Stimulated activated CD4-positive, alpha-beta T cell treated with anti-CD3 and anti-CD28 coated beads, TNF-alpha, amount 100 ng/mL, for 1 hour (primary cell): ENCODE measurements at places on chromosomes 11 and 22.

DNA sequence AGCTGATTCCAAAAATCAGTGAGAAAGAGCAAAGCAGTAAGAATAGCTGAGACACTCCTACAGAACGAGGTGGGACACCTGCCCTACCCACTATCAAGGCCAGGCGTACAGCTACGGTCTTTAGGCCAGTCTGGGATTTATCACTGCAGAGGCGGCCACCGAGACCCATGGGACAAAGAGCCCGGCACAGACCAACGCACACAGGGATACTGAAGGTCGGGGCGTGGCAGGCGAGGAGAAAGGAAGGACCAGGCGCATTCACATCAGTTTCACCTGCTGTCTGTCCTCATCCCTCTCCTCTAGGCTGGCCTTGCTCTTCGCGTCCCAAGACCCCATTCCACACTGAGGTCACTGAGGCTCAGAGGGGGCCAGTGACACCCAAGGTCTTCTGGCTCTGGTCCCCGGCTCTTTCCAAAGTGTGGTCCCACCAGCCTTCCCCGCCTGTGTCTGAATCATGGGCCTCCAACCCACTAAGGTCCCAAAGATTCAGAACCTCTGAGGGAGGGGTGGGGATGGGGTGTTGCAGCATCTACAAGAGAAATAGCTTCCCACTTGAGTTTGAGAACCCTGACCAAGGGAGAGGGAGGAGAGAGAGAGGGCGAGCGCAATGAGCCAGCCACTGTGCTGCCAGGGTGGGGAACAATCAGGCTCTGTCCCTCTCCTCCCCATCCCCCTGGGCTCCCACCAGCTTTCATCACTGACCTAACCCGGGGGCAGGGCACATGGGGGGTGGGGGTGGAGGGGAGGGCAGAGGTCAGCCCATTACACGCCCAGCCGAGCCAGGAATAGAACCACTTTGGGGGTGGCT, 7.2 kb upstream of the PICK1 start:
- no peak for DNase-seq

DNA sequence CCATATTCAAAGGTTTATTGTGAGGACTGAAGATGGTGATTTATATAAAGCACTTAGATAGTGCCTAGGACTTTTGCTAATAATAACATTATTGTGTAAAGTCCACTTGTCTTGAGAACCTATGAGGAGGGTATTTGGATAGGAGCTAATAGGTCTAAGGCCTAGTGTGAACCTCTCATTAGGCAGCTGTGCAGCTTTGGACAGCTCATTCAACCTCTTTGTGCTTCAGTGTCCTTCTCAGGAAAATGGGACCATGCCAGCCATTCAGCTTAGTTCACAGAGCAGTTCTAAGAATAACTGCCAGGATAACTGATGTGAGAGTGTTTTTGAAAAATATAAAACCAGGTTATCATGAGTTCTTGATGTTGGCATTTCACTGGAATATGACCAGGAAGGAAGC, 56.2 kb downstream of the NAV2 start:
- DNase-seq = no peak

- no peak for DNase-seq
These were observed 23.1 kb upstream of the CDC42EP2 start for GRCh38 chr11:65291613-65292012.

GRCh38 chr11:44777209-44778194, 50.7 kb downstream of the TSPAN18 start:
- DNase-seq = no peak

DNA sequence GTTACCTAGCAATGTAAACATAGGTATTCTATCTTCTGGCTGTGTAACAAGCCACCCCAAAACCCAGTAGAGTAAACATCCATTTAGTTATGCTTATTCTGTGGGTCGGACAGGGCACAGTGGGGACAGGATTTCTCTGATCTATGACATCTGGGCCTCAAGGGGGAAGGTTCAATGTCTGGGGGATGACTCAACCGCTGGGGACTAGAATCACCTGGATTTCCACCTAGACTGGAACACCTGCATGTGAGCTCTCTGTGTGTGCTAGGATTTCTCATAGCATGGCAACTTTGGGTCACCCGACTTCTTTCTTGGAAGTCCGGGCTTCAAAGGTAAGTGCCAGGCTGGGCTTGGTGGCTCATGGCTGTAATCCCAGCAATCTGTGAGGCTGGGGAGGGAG, 36.5 kb upstream of the MICAL2 start:
- DNase-seq = no peak

- no peak for DNase-seq
These were observed 1.4 kb downstream of the SREBF2 start for GRCh38 chr22:41834005-41834944.

DNA sequence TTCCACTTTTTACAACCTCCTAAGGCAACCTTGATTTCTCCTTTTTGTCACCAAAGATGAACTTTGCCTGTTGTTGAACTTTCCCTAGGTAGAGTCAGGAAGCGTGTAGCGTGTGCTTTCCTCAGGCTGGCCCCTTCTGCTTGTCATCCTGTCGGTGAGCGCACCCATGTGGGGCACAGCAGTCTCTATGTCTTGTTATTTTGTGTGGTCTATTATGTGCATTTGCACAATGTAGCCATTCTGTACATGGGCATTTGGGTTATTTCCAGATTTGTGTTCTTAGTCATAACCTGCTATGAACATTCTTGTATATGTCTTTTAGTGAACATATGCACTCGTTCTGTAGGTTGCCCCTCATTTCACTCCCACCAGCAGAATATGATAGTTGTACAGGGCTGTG, 34.9 kb downstream of the CABIN1 start:
- DNase-seq = no peak

- DNase-seq = no peak
These were observed 370.5 kb downstream of the BRD1 start for GRCh38 chr22:49457146-49457545.

DNA sequence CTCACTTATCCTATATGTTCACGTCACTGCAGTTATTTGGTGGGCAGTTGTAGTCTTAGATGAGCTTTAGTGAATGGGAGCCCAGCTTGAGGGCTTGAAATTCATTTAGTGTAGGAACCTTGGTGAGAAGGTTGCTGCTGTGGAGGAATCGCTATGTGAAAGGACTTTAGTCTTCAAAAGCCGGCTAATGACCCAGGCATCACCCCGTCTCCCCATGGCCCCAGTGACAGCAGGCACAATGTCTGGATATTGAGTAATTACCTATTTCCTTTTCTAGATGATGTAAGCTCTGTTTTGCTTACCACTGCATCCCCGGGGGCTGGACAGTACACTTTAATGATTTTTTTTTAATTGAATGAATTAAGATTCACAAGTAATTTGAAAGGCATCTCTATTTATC, 283.2 kb downstream of the ST3GAL4 start:
- no peak for DNase-seq

DNA sequence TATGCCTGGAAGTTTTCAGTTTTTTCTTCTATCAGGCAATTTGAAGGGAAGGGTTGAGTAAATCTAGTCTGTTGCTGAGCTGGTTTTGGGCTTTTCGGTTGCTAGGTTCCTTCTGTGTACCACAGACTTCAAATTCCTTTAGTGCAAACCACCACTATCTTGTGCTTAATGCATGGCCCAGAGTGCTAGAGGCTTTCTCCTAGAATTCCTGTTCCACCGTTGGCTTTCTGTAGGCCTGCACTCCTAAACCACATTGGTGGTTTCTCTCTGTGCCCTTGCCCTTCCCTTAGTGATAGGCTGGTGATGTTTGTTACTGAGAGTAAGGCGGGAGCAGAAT, 47.1 kb upstream of the CTSC start:
- DNase-seq = no peak

DNA sequence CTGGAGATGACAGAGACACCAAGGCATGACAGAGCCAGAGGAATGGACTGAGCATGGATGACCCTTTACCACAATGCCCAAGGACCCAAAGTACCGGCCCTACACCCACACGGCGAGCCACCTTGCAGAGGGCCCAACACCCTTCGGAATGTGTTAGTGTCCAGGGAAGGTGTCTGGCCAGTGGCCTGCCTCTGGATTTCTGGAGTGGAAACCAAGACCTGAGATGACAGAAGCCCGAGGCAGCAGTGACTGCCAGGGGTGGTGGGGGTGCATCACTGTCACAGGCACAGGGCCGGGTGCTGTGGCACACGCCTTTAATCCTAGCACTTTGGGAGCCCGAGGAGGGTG, 28.7 kb downstream of the PDGFB start:
- no peak for DNase-seq

DNA sequence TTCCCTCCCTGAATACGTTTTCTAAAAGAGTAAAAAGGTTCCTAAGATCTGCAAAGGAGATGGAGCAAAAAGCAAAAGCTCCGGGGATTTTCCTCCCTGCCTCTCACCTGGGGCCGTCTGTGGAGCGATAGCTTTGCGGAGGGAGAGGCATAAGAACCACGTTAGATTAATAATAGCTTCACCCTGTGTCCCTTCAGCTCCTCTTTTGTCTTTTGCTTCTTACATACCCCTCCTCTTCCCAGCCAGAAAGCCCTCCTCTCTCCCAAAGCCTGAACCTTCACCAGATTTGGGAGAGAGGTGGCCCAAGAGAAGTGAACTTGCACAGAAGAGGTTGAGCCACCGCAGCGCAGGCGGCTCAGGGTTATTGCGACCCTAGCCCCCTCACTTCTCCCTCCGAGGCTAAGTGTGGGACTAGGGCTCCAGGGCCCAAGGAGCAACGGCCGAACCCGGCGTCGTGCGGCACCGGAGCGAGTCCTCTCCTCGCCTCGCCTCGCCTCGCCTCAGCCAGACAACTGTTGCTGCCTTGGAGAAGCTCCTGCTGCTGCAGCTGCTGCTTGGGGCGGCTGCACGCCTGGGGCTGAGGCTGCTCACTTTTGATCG, 97.6 kb upstream of the HSD17B12 start:
- no peak for DNase-seq

GRCh38 chr11:95916049-95916448, 7.9 kb downstream of the MTMR2 start:
- DNase-seq = no peak

DNA sequence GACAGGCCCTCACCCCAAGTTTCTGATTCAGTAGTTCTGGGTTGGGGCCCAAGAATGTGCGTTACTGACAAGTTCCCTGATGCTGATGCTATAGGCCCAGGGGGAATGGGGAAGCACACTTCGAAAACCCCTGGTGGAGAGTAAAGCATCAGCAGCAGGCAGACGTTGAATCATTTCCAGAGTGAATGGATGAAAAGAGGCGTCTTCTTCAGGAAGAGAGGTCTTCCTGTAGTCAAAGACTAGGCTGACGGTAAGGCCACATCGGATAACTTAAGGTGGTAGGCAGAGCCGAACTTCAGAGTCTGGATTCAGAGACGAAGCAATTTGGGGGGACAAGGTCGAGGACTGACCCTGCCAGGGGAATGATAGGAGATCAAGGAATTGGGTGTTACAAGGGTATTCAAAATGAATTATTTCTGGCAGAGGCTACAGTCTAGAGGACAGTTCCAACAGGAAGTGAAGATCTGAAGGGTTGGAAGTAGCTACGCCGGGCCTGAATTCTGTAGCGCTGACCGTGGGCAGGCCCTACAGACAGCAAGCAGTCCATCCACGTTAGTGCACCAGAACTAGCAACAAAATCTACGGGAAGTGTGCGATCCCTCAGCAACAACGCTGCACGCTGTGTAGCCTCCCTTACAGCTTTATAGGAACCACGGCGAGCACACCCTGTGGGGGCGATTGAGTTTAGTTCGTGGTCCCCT, 862 bp upstream of the CENATAC start:
- no peak for DNase-seq

DNA sequence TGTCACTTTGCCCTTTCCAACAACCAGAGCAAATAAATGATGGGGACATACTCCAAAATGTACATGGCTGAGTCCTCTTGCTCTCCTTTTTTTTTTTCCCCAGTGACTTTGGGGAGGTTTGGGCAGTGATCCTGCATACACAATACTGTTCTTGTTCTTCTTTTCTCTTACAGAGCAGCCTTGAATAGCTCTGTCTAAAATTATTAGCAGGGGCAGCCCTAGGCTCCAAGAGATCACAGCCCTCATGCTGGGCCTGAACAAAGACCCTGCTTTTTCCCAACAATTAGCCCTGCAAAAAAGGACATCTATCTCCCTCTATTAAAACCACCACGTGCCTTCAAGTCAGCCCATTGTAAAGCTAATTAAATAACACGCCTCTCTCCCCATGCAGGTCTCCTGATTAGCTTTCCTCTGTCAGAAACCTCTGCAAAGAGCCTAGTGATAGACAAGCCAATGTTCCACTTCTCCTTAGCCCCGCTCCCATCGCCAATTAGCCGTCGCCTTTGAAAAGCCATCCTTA, 54.7 kb downstream of the ETS1 start:
- no peak for DNase-seq
